ENCODE measurements at places on chromosomes 7 and 10.

- DNase-seq, result no peak
These were observed 192.3 kb downstream of the REEP3 start for GRCh38 chr10:63713191-63714144.

DNA sequence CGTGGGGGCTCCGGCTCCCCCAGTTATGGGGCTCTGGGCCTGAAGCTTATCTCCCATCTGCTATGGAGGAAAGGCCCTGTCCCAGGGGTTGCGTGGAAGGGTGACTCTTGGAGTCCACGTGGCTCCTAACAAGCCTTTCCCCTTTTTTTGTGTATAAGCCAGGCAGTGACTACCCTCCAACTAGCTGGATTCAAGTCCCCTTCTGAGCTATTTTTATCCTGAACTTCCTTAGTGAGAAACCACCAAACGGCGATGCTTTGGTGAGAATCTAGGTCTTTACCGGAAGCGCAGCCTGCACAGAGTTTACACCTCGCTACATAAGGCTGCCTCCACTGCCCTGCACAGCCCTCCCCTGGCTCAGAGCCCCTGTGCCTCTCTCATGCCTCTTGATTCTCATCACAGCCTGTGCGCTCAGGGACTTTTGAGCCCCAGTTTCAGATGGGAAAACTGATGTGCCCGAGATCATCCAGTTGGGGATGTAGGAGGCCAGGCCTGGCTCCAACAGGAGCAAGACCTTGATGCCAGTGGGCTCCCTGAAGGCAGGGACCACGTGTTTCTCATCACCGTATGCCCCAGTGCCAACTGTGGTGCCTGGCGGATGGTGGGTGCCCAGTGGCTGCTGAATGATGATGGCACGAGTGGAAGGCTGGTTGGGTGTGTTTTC lies 102.3 kb upstream of the PPIF start:
- no peak for DNase-seq

GRCh38 chr10:107544706-107545520 lies 380.4 kb upstream of the SORCS1 start:
- DNase-seq, result no peak

DNA sequence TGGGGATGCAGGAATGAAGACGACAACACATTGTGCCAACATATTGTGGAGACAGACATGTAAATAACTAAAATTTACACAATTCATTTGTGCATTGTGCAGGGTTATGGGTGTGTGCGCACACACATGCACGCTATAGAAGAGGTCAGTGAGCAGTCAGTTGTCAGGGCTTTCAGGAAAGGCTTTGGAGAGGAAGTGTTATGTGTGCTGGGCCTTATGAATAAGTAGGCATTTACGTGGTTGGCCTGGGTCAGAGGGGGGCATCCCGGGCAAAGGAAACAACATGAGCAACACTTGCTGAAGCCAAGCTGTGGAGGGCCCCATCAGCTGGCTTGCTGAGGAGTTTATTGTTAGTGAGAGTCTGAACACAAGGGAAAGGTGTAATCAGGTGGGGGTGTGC lies 4.1 kb downstream of the PRXL2A start:
- no peak for DNase-seq

DNA sequence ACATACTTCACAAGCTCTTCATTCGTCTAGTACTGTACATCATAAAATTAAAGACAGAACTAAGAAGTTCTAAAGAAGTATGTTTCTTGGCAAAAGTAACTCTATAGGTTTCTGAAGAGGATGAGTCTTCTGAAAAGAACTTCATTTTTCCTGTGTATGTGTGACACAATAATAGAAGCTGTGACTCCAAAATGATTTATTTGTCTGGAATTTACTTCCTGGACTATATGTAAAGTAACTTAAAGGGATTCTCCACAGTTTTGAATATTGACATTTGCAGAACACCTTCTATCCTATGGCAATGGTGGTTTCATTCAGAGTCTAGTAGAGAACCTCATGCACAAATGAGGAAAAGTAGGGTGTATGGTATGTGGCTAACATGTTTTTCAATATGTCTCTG lies 19.8 kb upstream of the CLDN12 start:
- no peak for DNase-seq

GRCh38 chr10:129936266-129936922 lies 27.7 kb downstream of the EBF3 start:
- DNase-seq, result no peak

- no peak for DNase-seq
These were observed 44.4 kb downstream of the TACC2 start for GRCh38 chr10:122033224-122033926.

DNA sequence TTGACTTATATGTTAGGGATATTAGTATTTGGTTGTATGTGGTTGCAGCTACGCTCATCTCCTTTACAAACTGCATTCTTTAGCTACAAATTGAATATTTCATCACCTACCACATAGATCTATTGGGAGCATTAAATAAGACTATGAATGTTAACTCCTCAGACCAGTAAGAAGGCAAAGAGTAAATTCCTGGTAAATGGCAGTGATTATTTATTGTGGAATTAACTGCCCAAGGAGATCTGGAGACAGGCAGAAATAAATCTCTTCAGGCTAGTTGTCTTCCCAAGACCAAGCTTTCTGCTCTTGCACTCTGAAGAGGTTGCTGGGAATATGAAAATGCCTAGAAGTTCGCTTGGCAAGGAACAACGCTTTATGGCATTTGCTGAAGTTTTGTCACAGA lies 74.6 kb downstream of the ANLN start:
- no peak for DNase-seq

- DNase-seq, result no peak
These were observed 43.6 kb upstream of the DIP2C start for GRCh38 chr10:733086-733485.

GRCh38 chr10:37442882-37443281 lies 317.5 kb downstream of the ANKRD30A start:
- DNase-seq, result no peak

GRCh38 chr7:106370542-106370941 lies 85.8 kb upstream of the NAMPT start:
- no peak for DNase-seq

DNA sequence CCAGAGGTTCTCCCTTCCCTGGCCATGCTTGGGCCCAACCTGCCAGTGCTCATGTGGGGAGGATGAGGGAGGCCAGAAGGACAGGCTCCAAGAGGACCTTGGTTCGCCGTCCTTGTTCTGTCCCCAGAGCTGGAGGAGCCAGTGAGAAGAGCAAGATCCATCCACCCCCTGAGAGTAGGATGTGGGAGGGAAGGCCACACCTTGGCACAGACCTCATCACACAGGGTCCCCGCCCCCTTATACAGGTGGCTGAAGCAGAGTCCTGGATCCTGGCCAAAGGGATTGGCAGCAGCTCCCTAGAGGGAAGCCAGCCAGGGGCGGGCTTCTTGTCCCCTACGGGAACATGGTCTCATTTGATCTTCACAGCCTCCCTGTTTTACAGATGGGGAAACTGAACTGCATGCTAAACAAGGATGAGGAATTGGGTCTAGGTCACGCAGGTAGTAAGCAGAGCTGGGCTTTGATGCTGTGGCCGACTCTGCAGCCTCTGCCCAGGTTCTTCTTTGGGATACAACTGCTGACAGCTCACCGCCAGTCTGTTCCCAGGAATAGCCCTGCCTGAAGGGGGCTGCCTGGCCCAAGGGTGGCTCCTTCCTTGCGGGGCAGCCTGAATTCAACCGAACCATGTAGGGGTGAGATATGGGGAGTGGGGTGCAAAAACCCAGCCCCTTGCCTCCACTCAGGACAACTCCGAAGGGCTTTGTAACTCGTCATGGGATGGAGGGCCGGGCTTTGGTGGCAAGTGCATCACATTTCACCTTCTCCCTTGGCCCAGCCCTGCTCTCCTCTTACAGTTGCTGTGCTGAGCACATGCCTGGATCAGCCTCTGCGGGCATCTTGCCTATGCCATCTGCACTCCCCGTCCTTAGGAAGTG lies 62.2 kb upstream of the KDM7A start:
- DNase-seq, result no peak

All from NCI-H1417 treated with DMSO at 0.1 percent for 48 hours (cell line).